ENCODE measurements at places on chromosomes 4 and X. TPM values are rescaled to one million over a fixed set of nuclear protein-coding genes. Genes with fewer than 3 reads are reported as not detected.

WDR17 gene
- total RNA-seq, result 8.0 TPM

KLKB1 gene
- 1.1 TPM for total RNA-seq

SPANXN3 gene
- total RNA-seq, result not detected

AWAT2 gene
- total RNA-seq, result not detected

RRAGB gene
- total RNA-seq, result 28.5 TPM

CENPVL2 gene
- not detected for total RNA-seq

SYP gene
- 4.2 TPM for total RNA-seq

KDM6A gene
- 52.8 TPM for total RNA-seq

GYPA gene
- 5.1 TPM for total RNA-seq

MGARP gene
- total RNA-seq, result 1.4 TPM

MAGEB1 gene
- not detected for total RNA-seq

FRAS1 gene
- 9.7 TPM for total RNA-seq

RTL9 gene
- 0.09 TPM for total RNA-seq

SCD5 gene
- 50.6 TPM for total RNA-seq

TCP11X2 gene
- total RNA-seq, result not detected

CNGA2 gene
- total RNA-seq, result not detected

TMPRSS11F gene
- not detected for total RNA-seq

MAPK10 gene
- 42.3 TPM for total RNA-seq
